Esophagus squamous epithelium (tissue), 5 donors: ENCODE measurements at places on chromosomes 13 and 19.

DNA sequence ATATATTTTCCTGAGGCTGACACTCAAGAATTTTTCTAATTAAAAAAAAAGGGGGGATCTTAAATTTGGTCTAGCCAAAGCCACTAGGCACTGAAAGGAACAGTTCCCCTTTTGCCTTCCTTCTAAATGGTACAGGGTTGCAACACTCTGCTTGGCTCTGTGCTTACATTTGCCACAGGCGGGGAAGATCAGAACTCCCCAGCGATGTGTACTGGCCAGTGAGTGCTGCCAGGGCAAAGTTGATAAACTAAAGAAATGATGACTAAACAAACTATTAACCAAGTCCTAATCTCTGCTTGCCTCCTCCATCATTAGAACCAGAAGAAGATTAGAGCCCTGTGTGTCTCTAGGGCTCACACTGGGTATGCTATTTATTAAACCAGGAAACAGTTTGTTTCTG is 75.3 kb upstream of the SCEL start:
- no peak for DNase-seq

DNA sequence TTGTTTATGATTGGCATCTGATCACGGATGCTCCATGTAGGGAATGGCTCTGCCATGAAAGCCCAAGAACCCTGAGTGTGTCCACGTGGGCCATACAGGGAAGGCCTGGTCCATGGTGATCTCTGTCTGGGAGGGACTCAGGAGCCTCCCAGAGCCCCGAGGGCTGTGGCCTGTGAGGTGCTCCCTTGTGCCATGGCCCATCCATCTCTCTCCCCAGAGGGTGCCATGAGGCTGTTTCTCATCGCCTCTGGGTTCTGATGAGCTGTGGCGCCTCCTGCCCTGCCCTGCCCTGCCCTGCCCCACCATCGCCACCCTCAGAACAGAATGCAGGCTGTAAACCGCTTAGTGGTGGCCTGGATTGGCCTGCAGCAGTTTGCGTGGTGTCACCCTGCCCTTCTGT is 83.1 kb downstream of the ATP11A start:
- DNase-seq, result no peak

GRCh38 chr19:17977488-17977887 is 10.6 kb downstream of the KCNN1 start:
- no peak for DNase-seq

DNA sequence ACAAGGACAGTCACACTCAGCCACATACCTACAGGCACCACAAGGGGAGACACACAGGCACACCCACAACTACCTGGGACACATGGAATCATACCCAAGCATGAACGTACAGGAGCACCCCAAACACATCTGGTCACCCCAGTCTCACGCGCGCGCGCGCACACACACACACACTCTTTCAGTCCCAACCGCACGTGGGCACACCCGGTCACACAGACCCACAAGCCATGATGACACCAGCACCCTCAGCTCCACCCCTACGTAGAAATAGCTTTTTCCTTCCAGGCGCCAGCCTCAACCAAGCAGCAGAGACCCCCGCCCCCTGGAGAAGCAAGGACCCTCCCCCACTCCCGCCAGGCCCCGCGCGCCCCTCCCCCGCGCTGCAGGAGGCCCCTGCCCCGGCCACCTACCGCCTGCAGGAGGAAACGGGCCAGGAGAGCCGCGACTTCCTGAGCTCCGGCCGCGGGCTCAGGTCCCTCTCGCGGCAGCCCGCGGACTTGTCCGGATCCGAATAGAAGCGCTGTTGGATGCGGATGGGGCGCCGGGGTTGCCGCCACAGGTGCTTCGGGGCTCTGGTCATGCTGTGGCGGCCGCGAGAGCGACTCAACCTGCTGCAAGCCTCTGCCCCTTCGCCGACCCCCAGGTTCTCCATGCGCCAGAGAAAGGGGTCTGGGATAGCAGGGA is 6.4 kb upstream of the PDE4C start:
- DNase-seq, result no peak
